ENCODE measurements at places on chromosomes 13 and 19.

GRCh38 chr13:84567848-84568247 lies 685.6 kb upstream of the SLITRK1 start:
- no peak overlapping the region for H3K27ac ChIP-seq
- no peaks in the 10 kb centered on the region for H3K4me1 ChIP-seq
- DNase-seq = no peak
- H3K27me3 ChIP-seq = no peaks in the 10 kb centered on the region
- no peaks in the 10 kb centered on the region for H3K36me3 ChIP-seq
- H3K4me3 ChIP-seq = no peak overlapping the region

DNA sequence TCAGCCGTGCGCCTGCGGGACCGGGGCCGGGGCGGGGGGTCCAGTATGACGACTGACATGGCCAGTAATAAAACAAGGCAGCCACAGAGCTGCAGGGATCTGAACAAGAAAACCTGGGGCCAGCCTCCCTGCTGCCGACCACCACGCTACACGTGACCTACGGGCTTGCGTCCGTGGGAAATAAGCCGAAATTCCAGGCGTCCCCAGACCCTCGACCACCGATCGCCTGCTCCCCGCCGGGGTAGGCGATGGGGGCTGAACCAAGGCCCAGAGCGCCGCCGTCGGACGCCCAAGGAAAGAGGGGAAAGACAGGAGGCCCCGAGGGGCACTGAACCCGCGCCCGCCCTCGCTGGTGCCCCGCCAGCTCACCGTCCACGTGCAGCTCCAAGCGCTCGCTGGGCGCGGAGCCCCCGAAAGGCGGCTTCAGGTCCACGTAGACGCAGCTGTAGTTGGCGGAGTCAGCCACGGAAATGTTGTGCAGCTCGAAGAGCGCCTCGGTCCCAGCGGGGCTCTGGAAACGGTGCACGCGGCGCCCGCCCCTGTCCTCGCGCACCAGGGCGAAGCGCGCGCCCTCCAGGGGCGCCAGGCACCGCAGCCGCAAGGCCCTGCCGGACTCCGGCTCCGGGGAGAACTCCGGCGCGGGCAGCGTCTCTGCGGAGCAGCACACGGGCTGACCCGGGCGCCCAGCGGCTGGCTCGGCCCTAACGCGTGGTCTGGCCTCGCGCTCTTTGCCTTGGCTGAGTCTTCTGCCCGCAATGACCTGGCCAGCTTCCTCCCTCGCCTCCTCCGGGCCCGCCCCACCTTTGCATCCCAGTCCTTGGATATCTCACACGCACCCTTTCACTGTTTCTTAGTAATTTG lies 3.1 kb downstream of the A1BG start:
- H3K4me1 ChIP-seq = peaks cover 39% of the 10 kb centered on the region
- no peak overlapping the region for H3K27ac ChIP-seq
- DNase-seq = no peak
- H3K4me3 ChIP-seq = no peak overlapping the region
- peaks cover 2% of the 10 kb centered on the region for H3K36me3 ChIP-seq

DNA sequence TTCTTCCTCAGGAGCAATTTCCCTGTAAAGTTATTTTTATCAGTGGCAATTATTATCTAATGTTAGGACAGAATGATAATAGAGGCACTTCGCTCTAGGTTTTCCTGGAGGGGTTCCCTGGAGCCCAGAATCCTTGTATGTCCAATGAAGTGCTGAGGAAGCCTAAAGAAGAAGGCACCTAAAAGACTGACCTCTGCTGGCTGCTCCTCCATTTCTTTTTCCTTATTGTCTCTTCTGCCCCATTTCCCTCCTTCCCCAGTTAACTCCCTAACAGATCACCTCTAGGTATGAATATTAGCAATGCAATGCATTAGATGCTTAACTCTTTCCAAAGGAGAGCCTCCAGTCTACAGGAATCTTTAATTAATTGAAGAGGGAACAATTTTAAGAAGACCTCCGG lies 985.4 kb downstream of the DIAPH3 start:
- H3K27me3 ChIP-seq = no peaks in the 10 kb centered on the region
- no peak overlapping the region for H3K27ac ChIP-seq
- no peak for DNase-seq
- no peak overlapping the region for H3K4me3 ChIP-seq
- no peaks in the 10 kb centered on the region for H3K36me3 ChIP-seq

DNA sequence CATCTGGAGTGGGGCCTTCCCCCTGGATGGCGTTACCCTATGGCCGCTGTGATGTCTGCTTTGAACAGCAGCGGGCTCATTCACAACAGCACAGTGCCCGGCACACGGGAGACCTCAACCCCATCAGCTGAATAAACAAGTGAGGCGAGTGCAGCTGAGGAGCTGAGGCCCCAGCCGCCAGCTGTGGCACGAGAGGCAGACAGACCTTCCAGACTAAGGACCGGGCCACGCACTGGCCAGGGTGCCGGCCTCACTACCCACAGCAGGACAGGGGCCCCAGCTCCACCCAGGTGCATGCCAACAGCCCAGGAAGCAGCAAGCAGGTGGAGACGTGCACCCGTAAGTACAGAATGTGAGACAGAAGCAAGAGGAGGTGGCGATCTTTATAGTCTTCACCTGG lies 39.6 kb downstream of the STK24 start:
- no peaks in the 10 kb centered on the region for H3K27me3 ChIP-seq
- no peak overlapping the region for H3K4me3 ChIP-seq
- H3K27ac ChIP-seq = no peak overlapping the region
- no peaks in the 10 kb centered on the region for H3K36me3 ChIP-seq
- DNase-seq = no peak
- peaks cover 96% of the 10 kb centered on the region for H3K4me1 ChIP-seq

GRCh38 chr13:50766695-50767094 lies 76.8 kb downstream of the DLEU7 start:
- no peaks in the 10 kb centered on the region for H3K4me1 ChIP-seq
- no peak overlapping the region for H3K4me3 ChIP-seq
- no peak overlapping the region for H3K27ac ChIP-seq
- H3K36me3 ChIP-seq = no peaks in the 10 kb centered on the region
- H3K27me3 ChIP-seq = peaks cover 7% of the 10 kb centered on the region
- DNase-seq = no peak

GRCh38 chr13:22077205-22077683 lies 406.4 kb downstream of the FGF9 start:
- peak overlapping the region; percentile 25 for H3K4me3 ChIP-seq
- peak overlapping the region; percentile 25 for H3K27ac ChIP-seq

GRCh38 chr13:97214921-97215320 lies 7.2 kb upstream of the MBNL2 start:
- no peak overlapping the region for H3K27ac ChIP-seq
- no peaks in the 10 kb centered on the region for H3K27me3 ChIP-seq
- no peak overlapping the region for H3K4me3 ChIP-seq
- peaks cover 19% of the 10 kb centered on the region for H3K4me1 ChIP-seq
- no peaks in the 10 kb centered on the region for H3K36me3 ChIP-seq
- no peak for DNase-seq

GRCh38 chr13:27283906-27284493 lies 13.4 kb downstream of the RASL11A start:
- no peaks in the 10 kb centered on the region for H3K4me1 ChIP-seq
- no peaks in the 10 kb centered on the region for H3K36me3 ChIP-seq
- DNase-seq = peak; percentile 12
- no peak overlapping the region for H3K4me3 ChIP-seq

GRCh38 chr13:60135344-60135743 lies 28.4 kb downstream of the DIAPH3 start:
- no peak overlapping the region for H3K27ac ChIP-seq
- H3K4me1 ChIP-seq = peaks cover 24% of the 10 kb centered on the region
- H3K27me3 ChIP-seq = no peaks in the 10 kb centered on the region
- no peak for DNase-seq
- H3K36me3 ChIP-seq = no peaks in the 10 kb centered on the region
- no peak overlapping the region for H3K4me3 ChIP-seq

- H3K4me1 ChIP-seq = no peaks in the 10 kb centered on the region
- no peak for DNase-seq
- H3K27ac ChIP-seq = no peak overlapping the region
- H3K36me3 ChIP-seq = no peaks in the 10 kb centered on the region
These were observed 67.5 kb downstream of the STARD13 start for GRCh38 chr13:33218020-33218419.

GRCh38 chr19:6464070-6464873 lies at the start of gene CRB3:
TSS of gene CRB3 (plus strand) at chr19:6464271. CDS start at chr19:6464702, 431 bp downstream.
- peak; percentile 34 for DNase-seq
- no peaks in the 10 kb centered on the region for H3K27me3 ChIP-seq
- H3K27ac ChIP-seq = no peak within 1 kb of the TSS

GRCh38 chr13:27605610-27606200 lies 14.6 kb downstream of the LNX2 start:
- no peak for DNase-seq
- H3K4me3 ChIP-seq = no peak overlapping the region
- no peak overlapping the region for H3K27ac ChIP-seq
- no peaks in the 10 kb centered on the region for H3K36me3 ChIP-seq
- no peaks in the 10 kb centered on the region for H3K27me3 ChIP-seq

- no peaks in the 10 kb centered on the region for H3K27me3 ChIP-seq
- H3K36me3 ChIP-seq = peaks cover 2% of the 10 kb centered on the region
- peaks cover 57% of the 10 kb centered on the region for H3K4me1 ChIP-seq
- no peak for DNase-seq
These were observed 734 bp downstream of the TYROBP start for GRCh38 chr19:35907377-35907745.

GRCh38 chr13:110528371-110528770 lies 33.2 kb downstream of the RAB20 start:
- no peak overlapping the region for H3K27ac ChIP-seq
- peaks cover 20% of the 10 kb centered on the region for H3K4me1 ChIP-seq
- no peak for DNase-seq
- H3K27me3 ChIP-seq = no peaks in the 10 kb centered on the region
- no peaks in the 10 kb centered on the region for H3K36me3 ChIP-seq

DNA sequence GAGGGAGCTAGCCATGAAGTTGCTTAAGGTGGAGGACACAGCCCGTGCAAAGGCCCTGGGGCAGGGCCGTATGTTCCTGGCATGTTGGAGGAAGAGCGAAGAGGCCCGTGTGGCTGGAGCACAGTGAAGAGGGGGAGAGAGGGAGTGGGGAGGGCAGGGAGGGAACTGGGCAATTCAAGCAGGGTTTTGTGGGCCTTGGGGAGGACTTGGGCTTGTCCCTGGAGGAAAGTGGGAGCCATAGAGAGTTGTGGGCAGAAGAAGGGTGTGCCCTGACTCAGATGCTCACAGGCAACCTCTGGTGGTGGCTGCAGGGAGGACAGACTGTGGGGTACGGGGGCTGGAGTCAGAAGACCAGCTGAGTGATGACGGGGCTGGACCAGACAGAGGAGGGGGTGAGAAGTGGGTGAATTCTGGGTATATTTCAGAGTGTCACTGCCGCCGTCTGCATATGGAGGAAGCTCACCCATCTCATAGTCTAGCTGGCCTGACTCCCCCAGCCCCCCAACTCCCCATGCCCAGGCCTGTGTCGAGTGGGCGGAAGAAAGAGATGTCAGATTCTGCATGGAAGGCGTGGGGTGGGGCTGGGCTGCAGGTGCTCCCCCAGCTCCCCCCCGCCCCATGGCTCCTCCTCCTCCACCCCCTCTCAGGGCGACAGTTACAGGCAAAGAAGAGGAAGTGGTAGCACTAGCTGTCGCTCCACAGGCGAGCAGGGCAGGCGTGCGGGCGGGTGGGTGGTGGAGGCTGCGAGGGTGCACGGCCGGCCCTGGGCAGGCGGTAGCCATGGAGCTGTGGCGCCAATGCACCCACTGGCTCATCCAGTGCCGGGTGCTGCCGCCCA lies at the start of gene VAV1:
TSS of gene VAV1 (plus strand) at position 681 of the 838 bp plus-strand sequence. CDS start at position 781, 100 bp downstream.
- peak within 1 kb of the TSS; percentile 87 for H3K27ac ChIP-seq
- peaks cover 28% of the 10 kb centered on the region for H3K36me3 ChIP-seq
- peak within 1 kb of the TSS; percentile 93 for H3K4me3 ChIP-seq
- no peaks in the 10 kb centered on the region for H3K27me3 ChIP-seq
- peaks cover 59% of the 10 kb centered on the region for H3K4me1 ChIP-seq

- H3K27me3 ChIP-seq = no peaks in the 10 kb centered on the region
- H3K4me1 ChIP-seq = no peaks in the 10 kb centered on the region
- no peak for DNase-seq
- no peaks in the 10 kb centered on the region for H3K36me3 ChIP-seq
These were observed 162.1 kb upstream of the MIR17HG start for GRCh38 chr13:91185294-91185863.

DNA sequence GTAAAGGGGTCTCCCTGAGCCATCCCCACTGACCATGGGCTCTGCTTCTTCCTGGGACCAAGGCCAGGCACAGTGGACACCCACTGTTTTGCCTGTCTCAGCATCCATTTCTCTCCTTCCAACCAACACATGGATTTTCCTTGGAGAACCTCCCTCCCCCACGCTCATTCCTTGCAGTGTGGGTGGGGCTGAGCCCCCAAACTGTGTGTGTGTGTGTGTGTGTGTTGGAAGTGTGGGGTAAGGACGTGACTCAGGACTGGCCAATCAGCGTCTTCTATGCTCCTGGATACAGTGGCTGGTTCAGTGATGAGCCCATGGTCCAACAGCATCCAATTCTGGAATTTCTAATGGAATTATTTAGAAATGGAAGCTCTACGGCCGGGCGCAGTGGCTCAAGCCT lies 18.7 kb downstream of the CEBPA start:
- H3K4me3 ChIP-seq = no peak overlapping the region
- H3K27me3 ChIP-seq = peaks cover 35% of the 10 kb centered on the region
- peaks cover 10% of the 10 kb centered on the region for H3K36me3 ChIP-seq
- peaks cover 17% of the 10 kb centered on the region for H3K4me1 ChIP-seq

DNA sequence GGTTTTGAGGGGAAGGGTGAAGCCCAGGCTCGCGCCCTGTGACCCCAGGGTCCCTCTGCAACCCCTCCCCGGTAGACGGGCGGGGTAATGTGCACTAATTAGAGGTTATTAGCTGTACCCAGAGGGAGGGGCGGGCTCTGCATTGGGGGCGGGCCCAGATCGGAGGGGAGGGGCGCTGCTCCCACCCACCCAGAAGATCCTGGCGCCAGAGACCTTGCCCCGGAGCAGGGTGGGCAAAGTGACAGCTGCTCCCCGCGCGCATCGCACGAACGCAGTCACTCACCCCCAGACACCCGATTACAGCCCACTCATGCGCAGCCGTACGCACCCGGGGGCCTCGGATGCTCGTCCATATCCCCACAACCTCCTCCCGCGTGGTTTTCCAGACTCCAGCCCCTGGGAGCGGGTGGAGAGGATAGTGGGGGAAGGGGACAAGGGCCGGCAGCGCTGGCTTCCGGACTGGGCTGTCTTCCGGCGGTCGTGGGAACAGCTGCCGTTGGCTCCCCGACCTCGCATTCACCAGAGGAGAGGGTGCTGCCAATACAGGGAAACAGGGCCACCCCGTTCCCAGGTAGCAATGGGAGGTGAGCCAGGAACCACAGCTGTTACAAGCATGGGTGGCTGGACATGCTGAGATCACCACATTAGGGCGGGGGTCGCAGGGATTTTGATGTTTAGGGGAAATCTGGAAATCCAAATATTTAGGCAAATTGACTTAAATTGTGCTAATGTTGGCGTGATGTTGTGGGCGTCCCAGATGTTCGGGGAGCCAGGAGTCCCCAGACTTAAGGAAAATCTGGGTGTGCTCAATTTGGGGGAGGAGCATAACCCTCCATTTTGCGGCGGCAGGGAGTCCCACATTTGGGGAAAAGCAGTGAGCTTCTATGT lies 2.9 kb upstream of the HOOK2 start:
- peak overlapping the region; percentile 86 for H3K27ac ChIP-seq
- no peaks in the 10 kb centered on the region for H3K27me3 ChIP-seq
- peak; percentile 60 for DNase-seq

Data from activated T-cell treated with anti-CD3 and anti-CD28 coated beads, Interleukin-2, amount 50 U/mL, for 72 hours (primary cell).